H54 (cell line): ENCODE measurements at places on chromosomes 16 and 17.

DNA sequence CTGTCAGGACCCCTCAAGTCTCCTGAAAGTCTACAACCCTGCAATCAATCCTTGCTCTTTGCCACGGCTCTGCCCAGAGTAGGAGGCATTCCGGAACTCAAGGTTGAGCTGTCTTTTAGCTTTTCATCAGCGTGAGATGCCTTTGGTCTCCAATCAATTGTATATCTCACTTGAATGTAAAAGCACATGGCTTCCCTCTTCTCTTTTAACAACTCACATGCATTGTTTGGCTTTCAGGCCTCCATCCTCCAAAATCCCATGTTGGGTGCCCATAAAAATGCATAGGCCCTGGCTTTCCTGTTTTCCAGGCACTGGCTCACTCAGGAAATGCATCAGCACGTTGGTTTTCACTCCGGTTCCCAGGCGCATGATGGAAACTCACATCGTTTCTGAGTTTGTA, 64.0 kb upstream of the FOXF1 start:
- no peak for DNase-seq

- peak; percentile 16 for DNase-seq
Measured at GRCh38 chr16:47461598-47462266, 601 bp downstream of the PHKB start.

DNA sequence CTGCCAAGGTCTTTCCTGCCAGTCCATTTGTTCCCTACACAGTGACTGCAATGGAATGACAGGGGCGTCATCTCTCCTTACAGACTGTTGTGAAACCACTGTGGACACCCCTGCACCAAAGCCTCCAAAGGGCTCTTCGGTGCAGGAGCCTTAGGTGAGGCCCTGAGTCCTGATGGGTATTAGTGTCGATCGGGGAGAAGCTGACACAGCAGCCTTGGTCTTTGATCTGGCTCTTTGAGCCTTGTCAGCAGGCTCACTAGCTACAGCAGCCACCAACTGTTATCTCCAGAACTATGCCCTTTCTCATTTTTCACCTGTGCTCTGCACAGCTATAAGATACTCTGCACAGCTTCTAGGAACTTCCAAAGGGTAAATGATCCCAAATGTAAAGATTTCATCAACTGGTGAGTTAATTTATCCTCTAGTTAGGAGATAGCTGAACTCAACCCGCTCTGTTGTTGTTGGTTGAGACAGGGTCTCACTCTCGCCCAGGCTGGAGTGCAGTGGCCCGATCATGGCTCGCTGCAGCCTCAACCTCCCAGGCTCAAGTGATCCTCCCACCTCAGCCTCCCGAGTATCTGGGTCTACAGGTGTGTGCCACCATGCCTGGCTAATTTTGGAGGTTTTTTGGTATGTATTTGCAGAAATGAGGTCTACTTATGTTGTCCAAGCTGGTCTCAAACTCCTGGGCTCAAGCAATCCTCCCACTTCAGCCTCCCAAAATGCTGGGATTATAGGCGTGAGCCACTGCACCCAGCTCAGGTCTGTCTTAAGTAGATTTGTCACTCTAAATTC, 19.7 kb downstream of the G6PC1 start:
- no peak for DNase-seq

- DNase-seq = no peak
Measured at GRCh38 chr16:12758670-12759558, 44.8 kb downstream of the CPPED1 start.

DNA sequence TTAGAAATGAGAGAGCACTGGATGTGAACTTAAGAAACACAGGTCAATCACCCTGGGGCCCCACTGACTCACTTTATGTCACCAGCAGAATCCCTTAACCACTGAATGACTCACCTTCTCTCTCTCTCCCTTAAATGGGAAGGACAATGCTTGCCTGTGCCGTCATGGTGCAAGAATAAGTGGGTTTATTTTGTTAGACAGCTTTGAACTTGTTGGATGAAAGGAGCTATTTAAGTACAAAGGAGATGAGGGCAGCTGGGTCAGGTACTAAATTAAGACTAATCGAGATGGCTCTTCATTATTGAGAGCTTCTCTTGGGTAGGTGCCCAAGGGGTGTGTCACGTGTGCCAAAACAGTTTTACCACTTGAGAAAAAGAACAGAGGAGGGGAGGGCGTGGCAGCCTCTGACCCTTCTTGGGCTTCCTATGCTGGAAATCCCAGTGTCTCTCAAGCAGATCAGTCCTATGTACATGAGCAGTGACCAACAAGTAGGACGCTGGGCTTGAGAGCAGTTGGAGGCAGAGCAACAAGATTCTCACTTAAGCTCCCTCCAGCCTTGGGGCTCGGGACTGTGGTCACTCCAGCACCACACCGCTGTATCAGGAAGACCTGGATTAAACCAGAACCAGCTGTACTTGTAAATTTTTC, 6.7 kb upstream of the KRT31 start:
- peak; percentile 74 for DNase-seq

DNA sequence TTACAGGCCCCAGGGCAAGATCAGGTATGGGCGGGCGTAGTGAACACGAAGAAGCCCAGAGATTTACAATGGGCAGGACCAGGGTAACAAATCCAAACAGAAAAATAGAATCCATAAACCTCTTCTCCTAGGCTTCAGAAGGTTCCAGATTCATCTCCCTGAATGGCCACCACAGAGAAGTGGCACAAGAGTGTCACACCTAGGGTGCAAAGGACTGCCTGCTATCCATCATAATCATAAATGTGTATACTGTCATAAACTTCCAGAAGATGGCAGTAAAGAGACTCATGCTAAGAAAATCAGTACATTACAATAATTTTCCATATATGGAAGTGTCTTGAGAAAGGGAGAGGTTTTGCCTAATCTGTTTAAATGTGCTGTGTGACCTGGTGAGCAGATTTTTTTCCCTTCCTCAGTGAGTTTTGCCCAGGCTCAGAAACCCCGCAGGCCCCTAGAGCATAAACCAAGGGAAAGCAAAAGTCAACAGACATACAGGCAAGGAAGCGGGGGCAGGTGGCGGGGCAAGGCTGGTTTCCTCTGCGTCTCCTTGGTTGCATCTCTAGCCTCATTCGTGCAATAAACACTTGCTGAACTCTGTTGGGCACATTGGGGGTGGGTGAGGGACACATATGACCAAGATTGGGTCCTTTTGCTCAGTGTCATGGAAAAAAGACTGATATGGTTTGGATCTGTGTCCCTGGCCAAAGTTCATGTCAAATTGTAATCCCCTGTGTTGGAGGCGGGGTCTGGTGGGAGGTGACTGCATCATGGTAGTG, 92.0 kb upstream of the CDH5 start:
- peak; percentile 35 for DNase-seq

DNA sequence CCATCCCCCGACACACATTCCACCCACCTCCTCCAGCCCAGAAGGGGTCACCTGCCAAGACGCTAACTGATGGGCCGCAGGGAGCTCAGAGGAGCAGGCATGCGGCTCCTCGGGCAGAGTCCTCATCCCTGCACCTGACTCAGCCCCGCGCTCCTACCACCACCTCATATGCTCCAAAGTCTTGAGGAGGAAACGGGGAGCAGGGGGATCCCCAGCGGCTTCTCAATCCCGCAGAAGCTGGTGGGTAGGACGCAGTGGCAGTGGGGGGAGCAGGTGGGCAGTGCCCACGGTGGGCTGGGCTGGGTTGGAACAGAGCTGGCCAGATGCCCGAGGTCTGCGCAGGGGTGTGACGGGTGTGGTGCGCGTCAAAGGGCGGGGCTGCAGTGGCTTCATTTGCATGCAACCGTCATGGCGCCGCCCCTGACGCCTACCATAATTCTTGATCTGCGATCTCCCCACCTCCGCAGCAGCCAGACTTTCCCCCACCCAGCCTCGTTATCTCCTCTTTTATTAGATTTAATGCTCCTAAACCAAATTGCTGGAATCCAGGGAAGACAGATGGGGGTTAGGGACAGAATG, 39.0 kb upstream of the EMP2 start:
- no peak for DNase-seq

GRCh38 chr17:36674278-36674650, 72.9 kb downstream of the MRM1 start:
- DNase-seq = no peak

- DNase-seq = no peak
Measured at GRCh38 chr17:61583660-61584264, 7.3 kb downstream of the NACA2 start.

- no peak for DNase-seq
Measured at GRCh38 chr16:649631-650030, 466 bp downstream of the WDR90 start.

DNA sequence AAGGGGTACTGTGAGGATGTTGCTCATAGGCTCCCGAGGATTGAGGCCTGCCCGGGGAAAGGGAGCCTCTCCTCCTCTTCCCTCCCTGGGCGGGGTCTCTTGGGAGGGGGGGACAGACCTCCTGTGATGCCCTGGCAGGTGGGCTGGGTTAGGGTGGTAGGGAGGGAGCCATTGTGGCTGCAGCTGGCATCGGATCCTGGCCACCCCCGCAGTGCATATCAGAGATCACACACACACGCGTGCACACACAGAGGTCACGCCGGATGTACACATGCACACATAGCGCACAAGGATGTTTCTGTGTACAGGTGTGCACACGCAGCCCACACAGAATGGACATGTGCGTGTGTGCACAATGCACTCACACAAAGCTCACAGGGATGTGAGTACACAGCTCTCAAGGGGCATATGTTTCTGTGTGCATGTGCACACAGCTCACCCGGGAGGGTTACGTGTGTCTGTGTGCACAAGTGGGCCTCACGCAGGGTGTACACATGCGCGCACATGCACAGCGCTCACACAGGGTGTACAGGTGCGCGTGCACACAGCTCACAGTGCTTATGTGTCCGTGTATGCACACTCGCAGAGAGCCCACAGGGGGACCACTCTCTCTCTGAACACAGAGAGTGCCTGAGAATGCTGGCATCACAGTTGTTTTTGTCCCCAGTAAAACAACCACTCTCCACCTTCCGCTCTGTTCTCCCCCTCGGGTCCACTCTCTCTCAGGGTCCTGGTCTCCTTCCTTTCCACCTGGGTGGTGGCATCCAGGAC, 2.4 kb downstream of the GJD3 start:
- DNase-seq = no peak

GRCh38 chr16:88815901-88816589, 4.3 kb upstream of the APRT start:
- DNase-seq = no peak

- DNase-seq = peak; percentile 55
Measured at GRCh38 chr17:63834431-63835166, 7.1 kb upstream of the FTSJ3 start.

GRCh38 chr17:19991252-19991885, 13.7 kb upstream of the AKAP10 start:
- DNase-seq = no peak

- DNase-seq = no peak
Measured at GRCh38 chr16:11098601-11099390, 154.4 kb downstream of the CLEC16A start.

DNA sequence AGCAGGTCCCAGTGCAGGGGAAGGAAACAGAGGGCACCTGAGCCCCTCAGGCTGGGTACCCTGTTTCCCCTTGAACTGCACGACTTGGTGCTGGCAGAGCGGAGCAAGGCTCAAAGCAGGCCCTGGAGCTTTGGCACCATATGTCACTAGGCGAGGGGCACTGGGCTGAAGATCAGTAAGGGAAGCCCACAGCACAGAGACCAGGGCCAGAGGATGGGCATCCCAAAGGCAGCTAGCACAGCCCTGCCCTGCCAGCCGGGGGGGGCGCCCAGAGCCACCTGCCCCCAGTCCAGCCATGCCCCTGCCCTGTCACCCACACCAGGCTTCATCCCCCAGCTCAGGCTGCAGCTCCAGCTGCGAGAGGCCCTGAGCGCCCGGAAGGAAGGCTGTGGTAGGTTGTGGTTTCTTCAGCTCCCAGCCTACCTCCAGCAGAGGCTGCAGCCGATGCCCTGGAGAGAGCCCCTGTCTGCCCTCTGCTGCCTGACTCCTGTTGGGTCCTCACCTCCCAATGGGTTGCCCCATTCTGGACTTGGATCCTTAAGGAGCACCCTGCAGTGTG, 10.9 kb downstream of the NHERF1 start:
- no peak for DNase-seq

DNA sequence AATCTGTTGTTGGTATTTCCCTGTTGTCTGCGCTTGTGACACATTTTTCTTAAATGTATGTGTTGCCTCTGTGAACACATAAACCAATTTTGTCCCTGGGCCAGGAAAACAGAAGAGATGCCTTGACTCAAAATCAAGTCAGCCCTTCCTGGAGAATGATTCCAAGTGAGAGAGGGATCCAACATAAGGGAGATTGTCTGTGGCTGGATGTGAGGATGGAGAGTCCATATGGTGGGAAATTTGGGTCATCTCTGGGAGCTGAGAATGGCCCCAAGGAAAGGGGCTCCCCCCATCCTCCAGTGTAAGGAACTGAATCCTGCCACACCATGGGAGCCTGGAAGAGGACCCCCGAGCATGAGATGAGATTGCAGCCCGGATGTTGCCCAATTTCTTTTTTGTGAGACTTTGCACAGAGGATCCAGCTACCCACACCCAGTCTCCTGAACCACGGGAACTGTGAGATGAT, 13.5 kb downstream of the CRYM start:
- no peak for DNase-seq

DNA sequence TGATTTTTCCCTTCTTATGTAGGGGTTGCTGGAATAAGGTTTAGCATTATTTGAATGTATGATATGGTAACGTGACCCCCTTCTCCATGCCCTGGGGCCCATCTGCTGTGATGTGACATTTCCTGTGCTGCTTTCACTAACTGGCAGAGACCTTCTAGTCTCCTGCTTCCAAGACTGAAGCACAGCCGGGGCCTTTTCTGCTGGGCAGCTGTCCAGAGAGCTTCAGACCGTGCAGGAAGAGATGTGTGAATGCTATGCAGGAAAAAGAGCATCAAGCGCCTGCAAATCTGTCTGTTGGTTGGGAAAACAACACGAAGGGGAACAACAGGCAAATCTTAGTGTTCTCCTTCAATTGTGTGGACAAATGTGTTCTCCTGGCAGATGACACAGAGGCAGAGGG, 128.5 kb downstream of the SPACA3 start:
- no peak for DNase-seq

DNA sequence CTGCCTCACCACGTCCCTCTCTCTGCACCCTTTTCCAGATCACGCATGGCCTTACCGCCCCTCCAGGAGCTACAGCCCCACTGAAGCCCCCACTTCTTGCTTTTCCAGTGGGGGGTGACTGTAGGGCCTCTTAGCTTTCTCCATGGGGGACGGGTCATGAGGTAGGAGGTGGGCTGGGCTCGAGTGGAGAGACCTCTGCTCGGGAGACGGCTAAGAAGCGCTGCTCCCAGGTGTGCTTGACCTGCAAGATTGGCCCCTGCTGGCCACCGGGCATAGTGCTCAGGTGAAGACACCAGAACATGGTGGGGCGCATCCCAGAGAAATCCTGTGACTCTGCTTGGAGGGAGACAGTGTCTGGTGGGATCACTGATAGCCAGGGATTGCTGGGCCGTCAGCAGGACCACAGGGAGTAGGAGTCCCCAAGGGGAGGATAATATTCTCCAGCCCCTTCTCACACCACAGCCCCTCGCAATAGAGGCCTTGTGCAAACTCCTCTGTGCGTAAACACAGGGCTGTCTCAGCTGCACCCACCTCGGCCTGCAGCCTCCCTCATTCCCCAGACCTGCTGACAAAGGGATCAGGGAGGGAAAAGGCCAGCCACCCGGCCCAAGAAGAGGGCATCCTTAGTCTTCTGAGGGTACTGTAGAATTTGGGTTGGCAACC, 8.9 kb upstream of the GALK1 start:
- DNase-seq = no peak

GRCh38 chr17:82080789-82081464, 15.3 kb upstream of the DUS1L start:
- no peak for DNase-seq
